Activated T-helper 1 cell treated with Interleukin-2 at 50 U/mL for 16 hours (primary cell): ENCODE measurements at places on chromosomes 5 and 9.

GRCh38 chr9:88852794-88853193 lies 138.5 kb upstream of the S1PR3 start:
- DNase-seq: no peak

- DNase-seq: no peak
Observed at GRCh38 chr5:117220730-117221129, 646.1 kb upstream of the SEMA6A start.

GRCh38 chr5:79258801-79259200 lies 22.9 kb downstream of the JMY start:
- DNase-seq: no peak

DNA sequence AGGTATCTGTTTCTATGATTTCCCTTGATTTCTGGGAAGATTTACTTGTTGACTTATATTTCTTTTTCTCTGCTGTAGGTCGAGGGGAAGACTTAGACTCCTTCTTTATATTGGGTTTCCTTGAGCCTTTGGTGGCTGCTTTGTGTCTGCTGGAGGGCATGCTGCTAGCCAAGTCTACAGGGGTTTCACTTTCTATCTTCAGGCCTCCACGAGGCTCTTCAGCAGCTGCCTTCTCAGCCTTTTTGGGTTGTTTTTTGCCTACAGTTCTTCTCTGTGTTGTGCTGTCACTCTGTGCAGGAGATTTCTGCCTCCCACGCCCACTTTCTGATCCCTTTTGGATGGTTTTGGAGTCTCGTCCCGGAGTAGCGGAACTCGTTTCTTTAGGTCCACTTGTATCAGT lies 23.2 kb downstream of the LEAP2 start:
- DNase-seq: no peak

- DNase-seq: no peak
Observed at GRCh38 chr5:61752588-61752987, 420.5 kb downstream of the ZSWIM6 start.

DNA sequence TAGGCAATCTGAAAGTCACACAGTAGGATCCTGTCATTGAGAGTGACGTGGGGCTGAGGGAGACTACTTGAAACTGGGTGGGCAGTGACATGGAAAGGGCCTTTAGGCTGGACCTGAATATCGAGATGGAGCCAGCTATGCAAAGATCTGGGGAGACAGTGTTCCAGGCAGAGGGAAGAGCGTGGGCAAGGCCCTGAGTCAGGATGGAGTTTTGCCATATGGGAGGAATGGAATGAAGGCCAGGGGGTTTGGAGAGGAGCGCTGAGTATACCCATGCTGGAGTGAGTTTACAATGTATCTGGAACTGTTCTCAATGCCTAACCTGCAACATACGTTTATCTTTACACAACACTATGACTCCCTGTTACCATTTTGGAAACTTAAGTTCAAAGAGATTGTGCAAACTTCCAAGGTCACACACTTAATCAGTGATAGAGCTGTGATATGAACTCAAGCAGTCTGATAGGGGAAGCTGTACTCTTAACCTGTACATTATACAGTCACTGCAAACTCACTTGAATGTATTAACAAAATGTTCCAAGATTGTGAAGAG lies 33.5 kb downstream of the INSYN2B start:
- no peak for DNase-seq

GRCh38 chr5:141511771-141512325 lies 23.0 kb downstream of the PCDHGC5 start:
- no peak for DNase-seq

DNA sequence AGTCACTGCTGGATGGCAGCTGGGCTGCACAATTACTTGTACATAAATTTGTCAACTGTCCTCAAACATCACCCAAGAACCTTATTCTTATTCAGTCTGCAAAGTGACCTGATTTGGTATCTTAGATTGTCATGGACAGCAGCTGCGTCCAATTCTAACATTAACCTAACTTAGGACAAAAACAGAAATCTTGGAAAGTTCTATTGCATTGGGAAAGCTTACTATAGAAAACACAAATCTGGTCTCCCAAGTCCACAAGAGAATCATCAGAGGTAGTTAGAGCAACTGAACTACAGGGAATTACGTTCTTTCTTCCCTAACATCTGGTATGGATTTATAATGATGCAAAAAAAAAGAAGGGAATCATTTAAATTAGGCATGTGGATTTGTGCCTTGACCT lies 283.9 kb downstream of the NR2F1-AS1 start:
- DNase-seq: no peak

DNA sequence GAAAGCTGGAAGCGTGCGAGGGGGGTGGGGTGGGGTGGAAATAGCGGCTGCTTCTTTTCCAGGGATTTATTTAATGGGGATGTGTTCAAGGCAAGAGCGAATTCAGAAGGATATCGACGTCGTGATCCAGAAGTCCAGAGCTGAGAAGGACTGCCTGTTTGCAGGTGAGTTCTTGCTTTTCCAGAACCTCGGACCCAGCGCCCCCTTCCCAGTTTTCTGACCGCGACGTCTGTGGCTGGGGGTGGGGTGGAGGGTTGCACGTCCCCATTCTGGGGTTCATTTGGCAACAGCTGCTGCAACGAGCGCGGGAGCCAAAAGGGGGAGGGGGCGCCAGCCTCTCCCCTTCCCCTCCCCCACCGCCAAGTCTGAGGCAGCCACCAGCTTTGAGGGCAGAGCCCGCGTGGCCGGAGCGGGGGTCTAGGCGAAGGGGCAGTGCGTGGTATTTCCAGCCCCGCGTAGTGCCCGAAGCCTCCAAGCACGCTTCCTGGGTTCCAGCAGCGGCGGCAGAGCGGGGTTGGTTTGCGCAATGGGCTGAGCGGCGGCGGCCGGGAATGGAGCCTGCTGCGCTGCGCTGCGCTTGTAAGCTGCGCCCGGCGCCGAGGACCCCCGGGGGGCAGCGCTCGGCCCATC lies 701 bp downstream of the PARP8 start:
- peak; percentile 43 for DNase-seq

DNA sequence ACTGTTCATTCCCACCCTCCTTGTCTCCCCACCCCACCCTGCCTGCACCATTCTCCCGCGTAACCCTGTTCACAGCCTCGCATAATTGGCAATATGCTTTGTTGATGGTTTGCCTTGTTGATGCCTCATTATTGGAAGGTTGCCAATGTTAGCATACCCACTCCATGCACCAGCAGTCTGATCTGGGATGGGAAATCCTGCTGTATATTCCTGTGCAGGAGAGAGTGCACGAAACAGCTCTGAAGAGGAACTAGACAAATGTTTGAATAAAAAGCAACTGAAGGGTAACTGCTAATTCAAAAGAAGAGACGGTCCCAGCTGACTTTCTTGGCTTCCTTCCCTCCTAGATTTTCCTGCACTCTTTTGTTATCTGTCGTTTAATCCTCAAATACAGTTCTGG lies 271.7 kb upstream of the TLE4 start:
- no peak for DNase-seq

- no peak for DNase-seq
Observed at GRCh38 chr9:113558632-113559502, 95.3 kb downstream of the RGS3 start.

- DNase-seq: no peak
Observed at GRCh38 chr5:178793151-178793550, 62.7 kb upstream of the ZNF354A start.

- DNase-seq: no peak
Observed at GRCh38 chr9:116460026-116460425, 227.1 kb upstream of the TRIM32 start.
